ENCODE measurements at places on chromosomes 13 and 19.

DNA sequence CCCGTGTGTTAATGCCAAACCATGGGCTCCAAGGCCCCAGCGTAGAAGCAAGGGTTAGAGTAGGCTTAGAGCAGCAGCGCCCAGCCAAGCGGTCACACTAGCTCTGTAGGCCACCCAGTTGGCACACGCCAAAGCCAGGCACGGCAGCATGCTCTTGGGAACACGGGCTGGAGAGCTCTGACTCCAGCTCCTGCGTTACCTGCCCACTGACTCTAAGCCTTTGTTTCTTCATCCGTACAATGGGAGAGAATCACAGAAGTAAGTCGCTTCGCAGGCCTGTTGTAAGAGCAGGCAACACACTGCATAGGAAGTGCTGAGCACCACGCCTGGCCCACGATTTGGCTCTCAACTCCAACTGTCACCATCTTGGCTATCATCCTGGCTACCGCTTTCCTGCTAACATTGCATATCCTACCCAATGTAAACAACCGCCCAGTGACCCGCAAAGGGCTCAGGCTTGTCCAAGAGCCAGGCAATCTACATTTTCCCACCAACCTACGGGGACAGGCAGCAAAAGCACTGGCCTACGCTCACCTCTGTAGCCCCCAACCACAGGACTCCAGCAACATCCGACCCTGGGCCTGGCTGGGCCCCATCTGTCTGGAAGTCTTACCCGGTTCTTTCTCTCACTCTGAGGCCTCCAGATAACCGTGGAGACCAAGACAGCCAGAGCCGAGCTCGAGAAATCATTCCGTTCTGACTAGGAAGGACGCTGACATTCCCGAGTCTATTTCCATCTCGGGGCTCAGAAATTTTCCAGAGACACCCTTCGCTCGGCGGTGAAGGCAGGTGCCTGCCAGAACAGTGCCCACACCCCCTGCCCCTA, 91.5 kb upstream of the ZNF507 start:
- no peak for DNase-seq

- no peak for DNase-seq
Observed at GRCh38 chr13:56837161-56837560, 303.6 kb upstream of the PRR20A start.

DNA sequence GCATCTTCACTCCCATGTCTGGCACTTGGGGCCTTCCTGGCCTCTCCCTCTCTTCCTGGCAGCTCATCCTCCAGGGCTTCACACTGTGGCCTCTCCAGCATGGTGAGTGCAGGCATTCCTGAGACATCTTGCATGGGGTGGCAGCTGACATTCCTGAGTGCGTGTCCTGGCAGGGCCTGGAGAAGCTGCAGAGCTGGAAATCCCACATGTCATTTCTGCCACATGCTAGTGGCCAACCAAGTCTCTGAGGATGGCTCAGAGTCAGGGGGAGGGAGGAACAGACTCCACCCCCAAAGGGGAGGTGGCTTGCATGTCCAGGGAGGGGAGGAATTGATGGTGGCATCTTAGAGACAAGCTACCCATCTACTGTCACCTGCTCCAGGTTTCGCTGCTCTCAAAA, 41.6 kb upstream of the AMER2 start:
- no peak for DNase-seq

GRCh38 chr13:59641817-59642216, 521.9 kb downstream of the DIAPH3 start:
- DNase-seq: no peak

DNA sequence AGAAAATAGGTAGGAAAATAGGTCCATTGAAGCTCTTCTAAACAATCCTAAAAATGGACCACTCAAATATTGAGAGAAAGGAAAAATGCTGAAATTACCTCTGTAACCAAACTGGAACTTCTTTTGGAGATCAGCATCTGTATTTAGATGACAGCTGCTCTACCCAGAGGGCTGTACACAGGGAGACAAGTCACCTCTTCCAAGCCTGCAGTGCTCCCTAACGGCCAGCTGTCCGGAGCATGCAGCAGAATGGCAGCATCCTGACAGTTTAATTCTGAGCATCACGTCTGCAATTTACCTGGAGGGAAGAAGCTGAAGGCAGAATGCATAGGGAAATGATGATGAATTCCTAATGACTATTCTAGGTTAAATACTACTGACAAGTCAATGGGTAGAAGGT, 62.8 kb upstream of the DIAPH3 start:
- no peak for DNase-seq

DNA sequence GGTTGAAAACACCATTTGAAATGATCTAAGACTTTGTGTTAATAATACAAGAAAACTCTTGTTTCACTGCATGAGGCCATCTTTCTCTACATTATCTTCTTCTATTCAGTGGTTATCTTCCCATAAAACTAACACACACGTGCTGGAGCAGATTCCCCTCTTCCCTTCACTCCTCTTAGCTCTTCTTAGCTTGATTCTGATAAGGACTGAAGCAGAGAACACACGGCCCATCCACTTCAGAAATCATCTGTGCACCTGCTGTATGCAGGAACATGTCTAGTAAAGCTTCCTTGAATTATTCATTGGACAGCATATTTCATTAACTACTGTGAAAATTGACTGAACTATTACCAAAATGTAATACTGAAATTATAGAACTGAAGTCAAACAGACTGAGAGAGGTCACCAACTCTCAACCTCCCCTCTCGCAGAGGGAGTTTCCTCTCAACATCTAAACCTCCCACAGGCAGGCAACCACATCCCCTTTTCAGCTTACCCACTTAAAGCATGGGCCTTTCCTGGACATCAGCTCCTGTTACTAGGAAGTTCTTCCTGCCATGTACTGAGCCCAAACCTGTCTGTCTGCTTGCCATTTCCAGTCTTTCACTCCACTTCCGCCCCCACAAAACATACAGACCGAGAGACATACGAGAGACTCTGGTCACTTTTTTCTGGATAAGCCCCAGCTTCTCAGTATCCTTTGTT, 113.9 kb downstream of the CRYL1 start:
- DNase-seq: no peak

- no peak for DNase-seq
Observed at GRCh38 chr13:114002771-114003321, 29.0 kb upstream of the C13orf46 start.

GRCh38 chr13:75363371-75363770, 118.6 kb downstream of the TBC1D4 start:
- DNase-seq: no peak

GRCh38 chr19:41915021-41915775, 13.1 kb downstream of the ERFL start:
- DNase-seq: no peak

DNA sequence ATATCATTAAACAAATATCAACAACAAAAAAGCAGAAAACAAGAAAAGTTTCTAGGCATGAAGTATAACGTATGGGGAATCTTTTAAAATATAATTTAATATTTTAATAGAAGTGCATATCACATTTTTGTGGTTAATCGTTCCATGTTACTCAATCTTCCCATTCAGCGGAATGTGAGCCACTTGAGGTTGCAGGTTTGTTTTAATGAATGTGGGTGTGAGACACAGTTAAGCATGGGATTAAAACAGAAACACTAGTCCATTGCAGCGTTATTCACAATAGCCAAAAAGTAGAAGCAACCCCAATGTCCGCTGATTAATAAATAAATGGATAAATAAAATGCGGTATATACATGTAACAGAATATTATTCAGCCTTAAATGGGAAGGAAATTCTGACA, 146.0 kb downstream of the NDFIP2 start:
- no peak for DNase-seq

GRCh38 chr13:50094615-50095293, 79.5 kb downstream of the KCNRG start:
- no peak for DNase-seq

DNA sequence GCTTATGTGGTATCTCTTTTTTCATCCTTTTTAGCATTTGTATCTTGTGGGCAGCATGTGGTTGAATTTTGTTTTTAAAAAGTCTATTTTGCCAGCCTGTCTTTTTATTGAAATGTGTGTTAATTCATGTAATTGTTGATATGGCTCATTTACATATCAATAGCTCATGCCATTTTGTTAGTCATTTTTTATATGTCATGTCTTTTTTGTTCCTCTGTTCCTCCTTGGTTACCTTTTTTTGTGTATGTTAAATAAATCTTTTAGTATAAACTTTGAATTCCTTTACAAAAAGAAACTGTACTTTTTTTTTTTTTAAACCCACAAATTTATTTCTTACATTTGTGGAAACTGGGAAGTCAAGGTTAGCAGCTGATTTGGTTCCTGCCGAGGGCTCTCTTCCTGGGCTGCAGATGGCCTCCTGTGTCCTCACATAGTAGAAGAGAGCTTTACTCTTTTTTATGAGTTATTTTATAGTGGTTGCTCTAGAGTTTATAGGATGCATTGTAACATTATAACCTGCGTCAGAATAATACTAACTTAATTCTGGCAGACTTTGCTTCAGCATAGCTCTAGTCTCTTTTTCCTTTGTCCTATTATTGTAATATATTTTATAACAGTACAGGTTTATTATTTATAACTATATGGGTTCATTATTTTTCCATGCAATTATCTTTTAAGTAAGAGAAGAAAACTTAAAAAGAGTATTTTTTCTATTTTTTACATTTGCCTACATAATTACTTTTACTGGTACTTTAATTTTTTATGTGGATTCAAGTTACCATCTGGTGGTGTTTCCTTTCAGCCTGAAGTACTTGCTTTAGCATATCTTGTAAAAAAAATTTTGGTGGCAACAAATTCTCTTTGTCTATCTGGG, 86.3 kb downstream of the URI1 start:
- DNase-seq: no peak

DNA sequence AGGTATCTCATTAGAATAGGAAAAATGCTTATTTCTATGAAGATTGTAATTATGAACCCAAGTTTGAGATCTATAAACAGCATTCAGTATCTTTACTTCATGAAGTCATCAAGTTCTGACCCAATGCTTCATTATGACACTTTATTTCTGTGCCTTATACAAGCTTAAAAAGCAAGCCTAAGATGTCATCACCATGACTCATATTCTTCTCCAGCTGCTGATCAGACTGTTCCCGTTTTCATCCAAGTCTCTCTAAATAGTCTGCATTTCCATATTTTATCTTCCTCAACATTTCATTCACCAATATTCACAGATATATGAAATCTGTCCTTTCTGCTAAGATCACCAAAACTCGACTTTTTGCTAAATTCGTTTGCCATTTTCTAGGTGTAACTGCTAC, 1247.2 kb upstream of the PRR20A start:
- DNase-seq: no peak

DNA sequence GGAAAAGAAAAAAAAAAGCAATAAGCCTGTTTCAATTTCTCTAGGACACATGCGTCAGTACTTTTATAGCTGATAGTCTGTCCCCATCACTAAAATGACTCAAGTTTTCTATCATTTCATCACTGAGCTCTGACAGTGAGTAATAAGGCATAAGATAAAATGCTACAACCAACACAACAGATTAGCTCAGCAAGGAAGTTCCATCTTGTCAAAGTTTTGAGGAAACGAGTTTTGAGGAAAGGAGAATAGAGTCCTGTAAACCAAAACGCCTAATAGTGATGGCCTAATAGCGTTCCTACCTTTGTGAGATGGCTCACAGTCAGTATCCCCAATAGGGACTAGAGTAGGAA, 145.1 kb downstream of the LACC1 start:
- no peak for DNase-seq

DNA sequence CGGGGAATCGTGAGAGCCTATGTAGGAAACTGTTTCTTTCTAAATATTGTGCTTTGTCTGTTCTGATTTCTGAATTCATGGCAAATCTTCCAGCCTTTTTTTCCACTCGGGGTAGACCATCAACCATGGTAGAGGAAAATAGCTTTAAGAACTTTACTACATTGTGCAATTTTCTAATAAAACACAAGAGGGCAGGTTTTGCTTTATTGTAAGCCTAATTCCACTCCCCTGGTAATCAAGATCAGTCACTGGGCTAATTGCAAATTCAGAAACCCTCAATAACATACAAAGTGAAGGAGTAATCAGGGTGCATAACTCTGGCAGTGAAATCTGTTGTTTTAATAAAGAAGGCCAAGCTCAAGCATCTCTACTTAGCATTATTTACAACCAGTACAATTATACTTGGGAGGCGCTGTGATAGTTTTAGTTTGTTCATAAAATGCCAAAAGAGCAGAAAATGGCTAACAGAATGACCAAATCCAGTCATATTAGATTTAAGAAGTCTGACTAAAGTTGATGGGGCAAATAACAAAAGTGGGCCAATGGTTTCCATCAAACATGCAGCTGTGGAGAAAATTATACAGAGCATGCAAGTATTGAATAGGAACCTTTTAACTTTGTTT, 43.8 kb downstream of the DCT start:
- no peak for DNase-seq

DNA sequence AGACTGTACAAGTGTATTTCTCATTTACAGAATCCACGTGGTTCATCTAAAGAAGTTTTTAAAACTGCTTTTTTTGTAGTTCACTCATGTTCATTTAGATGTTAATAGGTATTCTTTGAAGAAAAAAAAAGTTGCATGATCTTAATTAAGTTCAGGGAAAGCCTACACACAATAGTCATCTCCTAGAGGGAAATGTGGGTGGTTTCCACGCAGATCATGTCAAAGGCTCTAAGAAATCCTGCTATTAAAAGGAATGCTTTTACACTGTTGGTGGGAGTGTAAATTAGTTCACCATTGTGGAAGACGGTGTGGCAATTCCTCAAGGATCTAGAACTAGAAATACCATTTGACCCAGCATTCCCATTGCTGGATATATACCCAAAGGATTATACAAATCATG, 312.3 kb downstream of the GPC5 start:
- no peak for DNase-seq

GRCh38 chr19:17496337-17496997, 15.0 kb upstream of the PGLS start:
- DNase-seq: no peak

GRCh38 chr19:34017024-34017423, 155.3 kb upstream of the LSM14A start:
- DNase-seq: no peak

DNA sequence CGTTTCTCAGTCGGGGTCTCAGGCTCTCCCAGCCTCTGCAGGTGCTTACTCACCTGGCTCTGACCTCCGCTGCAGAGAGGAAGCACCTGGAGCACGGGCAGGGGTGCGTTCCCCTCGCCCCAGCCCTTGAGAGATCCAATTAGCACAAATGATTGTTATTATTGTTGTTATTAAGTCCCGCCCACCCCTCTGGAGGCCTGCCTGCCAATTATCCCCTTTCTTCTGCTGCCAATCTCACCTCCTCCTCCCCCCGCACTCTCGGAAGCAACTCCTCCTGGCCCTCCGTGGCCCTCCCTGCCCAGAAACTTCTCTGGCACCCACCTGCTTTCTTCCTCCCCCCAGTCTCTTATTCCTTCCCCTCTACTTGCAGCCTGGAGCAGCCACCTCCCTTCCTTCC, 8.8 kb downstream of the ZNF787 start:
- no peak for DNase-seq

DNA sequence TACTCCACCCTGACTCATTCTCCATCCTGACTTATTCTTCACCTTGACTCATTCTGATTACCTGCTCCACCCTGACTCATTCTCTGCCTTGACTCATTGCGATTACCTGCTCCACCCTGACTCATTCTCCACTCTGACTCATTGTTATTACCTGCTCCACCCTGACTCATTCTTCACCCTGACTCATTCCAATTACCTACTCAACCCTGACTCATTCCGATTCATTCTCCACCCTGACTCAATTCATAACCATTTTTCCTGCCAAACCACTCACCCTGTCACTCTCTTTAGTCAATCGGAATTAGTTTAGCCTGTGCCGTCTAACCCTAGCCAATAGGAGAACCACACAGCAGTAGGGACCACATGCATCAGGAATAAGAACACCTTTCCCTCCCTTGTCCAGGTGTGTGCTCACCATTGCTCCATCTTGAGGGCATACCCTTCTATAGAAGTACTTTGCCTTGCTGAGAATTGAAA, 1227.4 kb upstream of the PCDH20 start:
- no peak for DNase-seq

GRCh38 chr13:31195616-31196015, 4.2 kb upstream of the B3GLCT start:
- DNase-seq: no peak
